Stimulated activated CD8-positive, alpha-beta memory T cell treated with anti-CD3 and anti-CD28 coated beads, Interleukin-15, amount 100 ng/mL, for 1 hour (primary cell): ENCODE measurements at places on chromosomes 12 and 14.

GRCh38 chr12:20510811-20511210, 142.5 kb downstream of the PDE3A start:
- DNase-seq = no peak

DNA sequence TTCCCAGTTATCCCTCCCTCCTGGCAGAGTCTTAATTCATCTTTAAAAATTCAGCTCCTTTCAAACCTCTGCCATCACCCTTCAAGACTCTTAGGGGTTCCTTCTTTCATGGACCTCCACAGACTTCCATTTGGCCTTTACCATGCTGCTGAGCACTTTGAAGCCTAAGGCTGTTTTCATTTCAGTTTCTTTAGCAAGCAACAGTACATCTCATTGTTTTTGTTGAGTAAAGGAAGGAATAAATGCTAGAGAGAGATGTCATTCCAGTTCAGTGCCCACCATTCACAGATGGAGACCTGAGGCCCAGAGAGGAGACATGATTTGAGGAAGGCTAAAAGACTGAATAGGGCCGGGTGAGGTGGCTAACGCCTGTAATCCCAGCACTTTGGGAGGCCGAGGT, 1.3 kb upstream of the GAS2L3 start:
- DNase-seq = no peak

- no peak for DNase-seq
Measured at GRCh38 chr14:91009501-91010152, 50.8 kb downstream of the RPS6KA5 start.

GRCh38 chr14:71541271-71541670, 391.0 kb upstream of the RGS6 start:
- no peak for DNase-seq

- DNase-seq = no peak
Measured at GRCh38 chr12:86748894-86749293, 492.7 kb upstream of the MGAT4C start.

GRCh38 chr14:71212683-71213107, 305.4 kb downstream of the PCNX1 start:
- DNase-seq = no peak

GRCh38 chr14:95876761-95877538, at the start of gene TUNAR:
Gene TUNAR (plus strand): TSS chr14:95876832.
- no peak for DNase-seq

GRCh38 chr14:68634332-68634731, 158.5 kb downstream of the ZFP36L1 start:
- DNase-seq = no peak
